ENCODE measurements at places on chromosomes 16 and 17.

- no peak for DNase-seq
Observed at GRCh38 chr17:33292981-33293867, at the start of gene ASIC2. Gene ASIC2, minus strand, starts transcription at chr17:33293295.

DNA sequence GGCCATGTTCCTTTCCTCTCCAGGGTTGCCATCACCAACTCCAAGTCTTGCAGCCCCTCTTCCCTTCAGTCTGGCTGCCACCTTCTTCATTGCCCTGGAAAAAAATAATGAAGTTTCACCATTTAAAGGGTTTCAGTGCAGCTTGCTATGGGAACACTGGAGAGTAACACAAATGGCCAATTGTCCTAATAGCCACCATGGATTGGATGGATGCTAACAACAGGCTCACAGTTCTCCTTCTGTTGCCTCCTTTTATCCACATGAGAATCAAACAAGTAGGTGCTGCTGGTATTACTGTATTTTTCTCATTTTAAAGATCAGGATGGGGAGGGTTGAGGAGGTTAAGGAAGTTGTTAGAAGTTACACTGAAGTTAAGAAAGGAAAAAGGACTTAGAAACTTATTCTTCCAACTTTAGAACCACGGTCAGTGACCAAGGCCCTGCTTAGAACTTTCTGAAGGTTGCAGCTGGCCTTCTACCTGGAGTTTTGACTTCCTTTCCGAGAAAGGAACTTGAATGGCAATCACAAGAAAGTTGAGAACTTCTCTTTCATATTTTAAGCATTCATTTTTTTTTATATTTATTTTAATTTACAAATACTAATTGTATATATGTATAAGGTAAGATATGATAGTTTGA, 198.0 kb upstream of the MAF start:
- no peak for DNase-seq

- DNase-seq: no peak
Observed at GRCh38 chr17:6666077-6666521, 14.5 kb downstream of the C17orf100 start.

GRCh38 chr17:73291260-73291801, 20.5 kb downstream of the CDC42EP4 start:
- no peak for DNase-seq

- DNase-seq: no peak
Observed at GRCh38 chr17:10807704-10808128, 3.8 kb upstream of the TMEM238L start.

DNA sequence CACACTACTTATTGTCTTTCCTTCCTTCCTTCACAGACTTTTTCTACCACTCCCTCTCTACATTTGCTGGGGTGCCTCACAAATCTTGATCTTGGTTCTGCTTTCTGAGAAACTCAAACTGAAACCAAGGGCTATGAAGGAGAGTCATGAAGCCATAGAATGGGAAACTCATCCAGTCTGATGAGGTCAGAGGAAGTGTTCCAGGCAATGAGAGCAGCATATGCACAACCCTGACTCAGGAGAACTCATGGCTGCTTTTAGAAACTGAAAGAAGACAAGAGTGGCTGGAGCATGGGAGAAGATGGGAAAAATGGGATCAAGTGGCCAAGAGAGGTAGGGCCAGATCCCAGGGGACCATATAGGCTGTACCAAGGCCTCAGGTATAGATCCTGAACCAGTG, 130.0 kb upstream of the TOX3 start:
- no peak for DNase-seq

GRCh38 chr17:80786470-80786869, 205.2 kb upstream of the CHMP6 start:
- DNase-seq: no peak

- no peak for DNase-seq
Observed at GRCh38 chr16:31301708-31302400, 42.1 kb downstream of the ITGAM start.

- DNase-seq: no peak
Observed at GRCh38 chr17:6476810-6477179, 32.5 kb downstream of the PIMREG start.

- DNase-seq: no peak
Observed at GRCh38 chr16:57945740-57946138, 25.2 kb downstream of the CNGB1 start.

- no peak for DNase-seq
Observed at GRCh38 chr17:81869221-81870130, 1.7 kb downstream of the ARHGDIA start.

DNA sequence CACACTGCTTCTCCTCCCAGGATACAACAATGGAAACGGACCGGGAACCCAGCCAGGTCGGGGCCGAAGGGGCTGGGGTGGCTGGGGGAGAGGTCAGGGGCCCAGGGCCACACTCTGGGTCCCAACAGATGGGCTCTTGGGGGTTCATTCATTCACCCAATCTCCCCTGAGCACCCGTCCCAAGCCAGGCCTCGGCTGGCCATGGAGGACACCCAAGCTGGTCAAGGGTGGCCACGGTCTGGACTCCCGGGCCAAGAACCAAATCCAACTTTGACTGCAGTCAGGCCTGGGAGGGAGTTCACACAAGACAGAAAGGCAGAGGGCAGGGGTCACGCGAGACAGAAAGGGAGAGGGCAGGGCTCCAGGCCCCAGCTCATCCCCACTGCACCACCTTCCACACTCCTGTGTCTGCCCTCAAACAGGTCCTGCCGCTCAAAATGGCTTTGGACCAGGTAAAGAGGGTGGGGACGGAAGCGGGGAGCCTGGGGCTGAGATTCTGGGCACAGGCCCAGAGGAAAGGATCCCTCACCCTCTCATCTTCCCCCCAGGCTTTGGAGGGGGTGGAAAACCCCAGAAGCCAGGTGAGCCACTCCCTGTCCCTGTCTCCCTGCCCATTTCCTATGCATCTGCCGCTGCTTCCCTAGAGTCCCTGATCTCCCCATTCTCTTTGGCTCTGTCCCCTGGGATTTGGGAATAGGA, 12.3 kb upstream of the PKMYT1 start:
- DNase-seq: no peak

GRCh38 chr16:89295915-89296314, 78.4 kb downstream of the ZNF778 start:
- DNase-seq: no peak

- no peak for DNase-seq
Observed at GRCh38 chr17:63304704-63305261, 141.3 kb downstream of the CYB561 start.

DNA sequence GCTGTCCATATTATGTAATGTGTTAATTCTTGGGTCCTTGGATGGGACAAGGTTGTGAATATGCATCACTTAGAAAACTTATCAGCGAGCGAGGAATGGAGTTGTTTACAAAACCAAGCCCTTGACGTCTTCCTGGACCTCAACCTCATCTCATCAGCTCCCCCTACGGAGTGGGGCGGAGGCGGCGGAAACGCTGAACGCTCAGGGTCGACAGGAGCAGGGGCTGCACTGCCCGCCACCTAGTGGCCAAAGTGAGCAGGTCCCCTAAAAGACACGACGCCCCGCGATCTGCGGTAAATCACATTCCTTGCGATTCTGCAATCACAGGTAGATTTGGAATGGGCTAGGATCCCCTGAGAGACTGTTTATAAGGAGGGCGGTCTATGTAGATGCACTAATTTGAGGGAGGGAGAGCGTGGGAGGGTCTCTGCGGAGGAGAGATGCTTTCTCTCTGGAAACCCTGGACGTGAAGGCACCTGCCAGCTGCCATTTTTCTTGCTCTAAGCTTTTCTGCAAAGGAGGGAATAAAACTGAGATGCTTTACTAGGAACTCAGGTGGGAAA, 5.4 kb upstream of the ICAM2 start:
- DNase-seq: peak; percentile 78

DNA sequence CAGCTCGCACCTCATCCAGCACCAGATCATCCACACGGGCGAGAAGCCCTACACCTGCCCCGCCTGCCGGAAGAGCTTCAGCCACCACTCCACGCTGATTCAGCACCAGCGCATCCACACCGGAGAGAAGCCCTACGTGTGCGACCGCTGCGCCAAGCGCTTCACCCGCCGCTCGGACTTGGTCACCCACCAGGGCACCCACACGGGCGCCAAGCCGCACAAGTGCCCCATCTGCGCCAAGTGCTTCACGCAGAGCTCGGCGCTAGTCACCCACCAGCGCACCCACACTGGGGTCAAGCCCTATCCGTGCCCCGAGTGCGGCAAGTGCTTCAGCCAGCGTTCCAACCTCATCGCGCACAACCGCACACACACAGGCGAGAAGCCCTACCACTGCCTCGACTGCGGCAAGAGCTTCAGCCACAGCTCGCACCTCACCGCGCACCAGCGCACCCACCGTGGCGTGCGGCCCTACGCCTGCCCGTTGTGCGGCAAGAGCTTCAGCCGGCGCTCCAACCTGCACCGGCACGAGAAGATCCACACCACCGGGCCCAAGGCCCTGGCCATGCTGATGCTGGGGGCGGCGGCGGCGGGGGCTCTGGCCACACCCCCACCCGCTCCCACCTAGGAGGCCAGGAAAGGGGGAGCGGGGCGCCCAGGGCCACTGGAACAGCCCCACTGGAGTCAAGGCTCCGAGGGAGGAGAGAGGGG, 7.5 kb downstream of the ZNF205 start:
- DNase-seq: no peak

Measured in stimulated activated CD8-positive, alpha-beta memory T cell treated with anti-CD3 and anti-CD28 coated beads, Interleukin-12 subunit alpha, Interleukin-12 subunit beta, amount 100 ng/mL, for 1 hour (primary cell).